CD4-positive, alpha-beta memory T cell (primary cell): ENCODE measurements at places on chromosomes 12 and 14. TPM values are rescaled to one million over a fixed set of nuclear protein-coding genes. Genes with fewer than 3 reads are reported as not detected.

Gene SLC25A47
- not detected for total RNA-seq

Gene TMEM30B
- total RNA-seq: 2.9 TPM

Gene KLHL42
- 20.5 TPM for total RNA-seq

Gene PITPNM2
- total RNA-seq: 16.8 TPM

Gene KRT73
- total RNA-seq: 6.0 TPM

Gene TRHDE
- not detected for total RNA-seq

Gene CHGA
- total RNA-seq: not detected

Gene TAS2R31
- total RNA-seq: 3.2 TPM

Gene LRIG3
- not detected for total RNA-seq

Gene GPR162
- not detected for total RNA-seq

Gene OLR1
- 0.42 TPM for total RNA-seq

Gene PPM1H
- total RNA-seq: 0.14 TPM

Gene RNU4-1
- total RNA-seq: 925 TPM

Gene KRT82
- total RNA-seq: not detected

Gene CCDC184
- total RNA-seq: 0.47 TPM

Gene OR4E2
- not detected for total RNA-seq

Gene NTF3
- total RNA-seq: not detected
